Kidney epithelial cell (primary cell): ENCODE measurements at places on chromosomes 11 and 22. TPM values are rescaled to one million over a fixed set of nuclear protein-coding genes. Genes with fewer than 3 reads are reported as not detected.

CAT gene
- 16.4 and 23.7 TPM in 2 replicates for total RNA-seq

MS4A12 gene
- total RNA-seq, result not detected in 2 replicates

MMP7 gene
- total RNA-seq, result 312 and 333 TPM in 2 replicates

- DNase-seq, result no peak
Observed at GRCh38 chr11:48193876-48194275, 22.7 kb upstream of the OR4B1 start.

GRCh38 chr22:40396882-40397281 is 26.5 kb downstream of the SGSM3 start:
- DNase-seq, result peak; percentile 69

- DNase-seq, result no peak
Observed at GRCh38 chr22:48566741-48567140, 1260.9 kb downstream of the BRD1 start.

DNA sequence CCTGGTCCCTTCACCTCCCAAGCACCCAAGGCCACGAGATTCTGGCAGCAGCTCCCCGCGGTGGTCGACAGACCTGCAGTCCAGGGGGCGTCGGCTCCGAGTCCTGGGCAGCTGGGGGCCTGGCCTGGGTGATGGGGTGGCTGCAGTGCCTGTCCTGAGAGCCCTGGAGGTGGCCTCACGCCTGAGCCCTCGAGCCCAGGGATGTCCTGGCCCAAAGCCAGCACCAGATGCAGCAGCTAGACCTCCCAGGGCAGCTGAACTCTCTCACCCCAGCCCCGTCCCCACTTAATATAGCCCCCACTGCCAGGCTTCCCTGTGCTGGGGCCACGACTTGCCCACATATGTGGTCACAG is 6.6 kb downstream of the LMNTD2 start:
- no peak for DNase-seq

DNA sequence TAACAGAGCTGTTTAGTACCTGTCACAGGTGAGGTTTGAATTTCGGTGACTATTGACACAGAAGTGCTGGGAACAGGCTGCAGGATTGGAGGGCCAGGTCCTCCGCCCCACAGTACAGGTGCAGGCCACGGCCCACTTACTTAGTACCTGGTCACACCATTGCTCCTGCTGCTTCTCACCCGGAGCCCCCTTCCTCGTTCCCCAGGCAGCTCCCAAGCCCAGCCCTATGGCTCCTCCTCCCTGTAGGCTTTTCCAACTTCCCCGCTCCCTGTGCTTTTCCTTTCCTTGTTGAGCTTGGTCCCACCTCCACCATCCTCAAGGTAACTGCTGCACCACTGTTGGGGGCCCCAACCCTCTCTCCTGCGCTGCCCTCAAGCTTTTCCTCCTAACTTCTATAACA is 27.9 kb upstream of the ANO1 start:
- DNase-seq, result no peak

GRCh38 chr11:78659326-78660270 is 84.9 kb upstream of the NARS2 start:
- no peak for DNase-seq

DNA sequence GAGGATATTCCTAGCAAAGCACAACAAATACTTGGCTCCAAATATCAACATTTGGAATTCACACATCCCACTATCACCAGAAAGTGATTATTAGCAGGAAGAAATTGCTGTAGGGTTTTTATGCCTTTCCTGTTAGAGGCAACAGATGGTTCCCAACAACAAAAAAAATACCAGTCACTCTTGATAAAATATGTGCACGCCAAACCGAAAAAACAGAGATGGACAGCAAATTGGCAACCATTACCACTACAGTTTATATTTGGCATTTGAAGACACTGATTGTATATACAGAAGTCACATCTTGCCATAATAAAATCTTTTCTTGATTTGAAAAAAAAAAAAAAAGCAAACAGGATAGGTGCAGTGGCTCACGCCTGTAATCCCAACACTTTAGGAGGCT is 78.2 kb downstream of the TMPRSS5 start:
- DNase-seq, result no peak

- DNase-seq, result no peak
Observed at GRCh38 chr22:48920776-48921241, 906.9 kb downstream of the BRD1 start.

- DNase-seq, result no peak
Observed at GRCh38 chr11:75589051-75589450, 27.0 kb downstream of the SERPINH1 start.

DNA sequence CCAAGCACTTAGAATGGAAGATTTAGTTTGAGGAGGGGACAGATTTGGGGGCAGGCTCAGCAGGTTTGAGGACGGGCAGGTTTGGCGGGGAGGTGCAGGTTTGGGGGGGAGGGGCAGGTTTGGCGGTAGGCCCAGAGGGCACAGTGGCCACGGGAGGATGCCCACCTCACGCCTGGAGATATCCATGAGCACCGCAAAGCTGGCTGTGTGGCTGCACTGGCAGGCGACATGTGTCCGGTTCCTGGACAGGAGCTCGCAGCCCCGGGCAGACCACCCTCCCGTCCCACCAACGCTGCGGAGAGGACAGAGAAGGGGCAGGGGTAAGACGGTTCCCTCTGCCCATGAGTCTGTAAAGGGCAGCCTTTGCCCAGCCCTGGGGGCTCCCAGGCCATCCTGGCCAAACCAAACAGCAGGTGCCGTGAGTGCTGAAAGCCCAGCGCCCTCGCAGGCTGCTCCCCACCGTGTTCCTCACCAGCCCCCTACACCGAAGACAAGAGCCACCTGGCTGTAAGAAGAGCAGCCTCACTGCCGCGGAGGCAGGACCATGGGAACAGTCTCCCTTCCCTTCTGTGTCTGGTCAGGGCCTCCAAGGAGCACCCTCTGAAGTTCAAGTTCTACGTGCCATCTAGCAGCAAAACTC is 43.0 kb downstream of the TRMU start:
- DNase-seq, result no peak

GRCh38 chr11:71336176-71336995 is 84.0 kb upstream of the SHANK2 start:
- DNase-seq, result no peak

GRCh38 chr11:280706-281485 is 2.7 kb downstream of the NLRP6 start:
- DNase-seq, result no peak

DNA sequence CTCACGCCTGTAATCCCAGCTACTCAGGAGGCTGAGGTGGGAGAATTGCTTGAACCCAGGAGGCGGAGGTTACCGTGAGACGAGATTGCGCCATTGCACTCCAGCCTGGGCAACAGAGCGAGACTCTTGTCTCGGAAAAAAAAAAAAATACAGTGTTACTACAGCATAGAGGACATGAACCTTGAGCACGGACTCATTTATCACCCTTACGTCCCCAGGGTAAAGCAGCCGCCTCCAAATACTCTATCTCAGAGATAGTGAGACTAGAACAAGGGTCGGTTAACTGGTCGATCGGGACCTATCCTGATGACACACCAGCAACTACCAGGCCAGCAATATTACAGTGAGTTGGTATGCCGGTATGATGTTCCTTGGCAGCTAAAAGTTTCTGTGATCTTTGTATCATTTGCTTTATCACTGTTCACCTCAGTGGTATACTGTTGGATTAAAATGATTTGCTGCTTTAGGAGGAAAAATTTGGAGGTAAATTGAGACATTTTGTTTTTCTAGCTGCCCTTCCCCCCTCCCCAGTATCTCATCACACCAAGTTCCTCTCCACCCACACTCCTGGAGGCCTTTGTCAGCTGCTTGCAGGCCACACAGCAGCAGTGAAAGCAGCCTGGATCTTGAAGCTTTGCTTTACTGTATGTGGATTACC is 7.0 kb upstream of the SIDT2 start:
- no peak for DNase-seq
